T-helper 9 cell (primary cell): ENCODE measurements at places on chromosomes 12 and 14.

DNA sequence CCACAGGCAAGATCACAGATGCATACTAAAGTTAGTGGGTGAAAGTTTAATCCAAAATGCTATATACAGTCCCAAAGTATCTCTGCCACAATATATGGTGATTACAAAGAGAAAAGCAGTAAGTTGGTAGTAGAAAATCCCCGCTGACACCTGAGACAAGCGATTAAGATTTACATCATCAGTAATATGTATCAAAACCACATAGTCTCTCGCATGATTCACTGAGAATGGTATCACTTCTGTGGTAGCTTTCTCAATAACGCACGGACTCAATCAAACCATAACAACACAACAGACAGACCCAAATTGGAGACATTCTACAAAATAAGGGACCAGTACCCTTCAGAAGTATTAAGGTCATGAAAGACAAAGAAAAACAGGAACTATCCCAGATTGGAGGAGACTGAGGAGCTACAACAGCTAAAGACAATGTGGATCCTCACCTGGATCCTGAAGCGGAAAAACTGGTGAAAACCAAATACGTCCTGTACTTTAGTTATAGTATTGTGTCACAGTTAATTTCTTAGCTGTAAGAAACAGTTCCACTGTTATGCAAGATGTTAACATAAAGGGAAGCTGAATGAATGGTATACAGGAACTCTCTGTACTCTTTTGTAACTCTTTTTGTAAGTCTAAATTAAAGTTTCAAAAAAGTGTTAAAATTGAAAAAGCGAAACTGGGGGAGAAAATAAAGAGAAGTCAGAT, 51.0 kb downstream of the SPTLC2 start:
- DNase-seq = no peak

DNA sequence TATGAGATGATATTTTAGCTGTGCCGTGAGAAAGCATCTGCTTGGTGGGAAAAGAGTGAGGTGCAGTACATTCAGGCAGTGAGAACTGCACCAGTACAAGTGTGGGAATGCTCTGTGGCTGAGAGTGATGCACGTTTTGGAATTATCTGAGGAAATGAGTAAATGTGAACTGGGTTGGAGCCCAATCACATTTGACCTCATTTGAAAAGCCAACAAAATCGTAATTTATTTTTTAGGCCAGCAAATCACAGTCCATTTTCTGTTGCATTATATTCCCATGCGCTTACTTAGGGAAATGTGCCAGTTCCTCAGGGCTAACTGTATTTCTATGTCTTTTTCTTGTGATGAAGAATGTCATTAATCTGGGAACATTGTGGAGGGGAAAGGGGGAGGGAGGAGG, 77.3 kb downstream of the SNAPC1 start:
- DNase-seq = no peak

DNA sequence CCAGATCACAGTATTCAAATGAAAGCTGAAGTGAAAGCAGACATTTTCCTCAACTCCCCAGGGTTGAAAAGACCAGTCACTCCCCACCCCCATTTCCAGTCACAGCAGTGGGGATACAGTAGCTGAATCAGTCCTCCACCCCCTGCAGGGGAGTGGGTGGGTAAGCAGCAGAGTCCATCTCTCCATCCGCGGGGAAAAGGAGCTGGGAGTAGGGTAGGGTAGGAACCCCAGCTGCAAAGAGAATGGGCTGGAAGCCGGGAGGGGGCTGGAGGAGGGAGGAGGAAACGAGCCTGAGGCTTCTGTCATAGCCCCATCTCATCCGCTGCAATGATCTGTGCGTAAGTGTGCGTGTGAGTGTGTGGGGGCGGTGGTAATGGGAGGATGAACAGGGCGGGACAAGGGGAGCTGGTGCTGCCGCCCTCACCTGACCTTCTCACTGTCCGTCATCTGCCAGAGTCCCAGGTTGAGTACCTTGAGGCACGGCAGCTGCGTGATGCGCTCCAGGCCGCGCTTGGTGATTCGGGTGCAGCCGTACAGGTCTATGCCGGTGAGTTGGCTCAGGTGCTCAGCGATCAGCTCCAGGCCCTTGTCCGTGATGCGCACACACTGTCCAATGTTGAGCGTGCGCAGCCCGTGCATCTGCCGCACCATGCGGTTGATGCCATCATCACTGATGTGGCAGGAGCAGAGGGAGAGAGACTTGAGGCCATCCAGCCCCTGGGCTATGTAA, 1.8 kb downstream of the FBXL14 start:
- peak; percentile 41 for DNase-seq

DNA sequence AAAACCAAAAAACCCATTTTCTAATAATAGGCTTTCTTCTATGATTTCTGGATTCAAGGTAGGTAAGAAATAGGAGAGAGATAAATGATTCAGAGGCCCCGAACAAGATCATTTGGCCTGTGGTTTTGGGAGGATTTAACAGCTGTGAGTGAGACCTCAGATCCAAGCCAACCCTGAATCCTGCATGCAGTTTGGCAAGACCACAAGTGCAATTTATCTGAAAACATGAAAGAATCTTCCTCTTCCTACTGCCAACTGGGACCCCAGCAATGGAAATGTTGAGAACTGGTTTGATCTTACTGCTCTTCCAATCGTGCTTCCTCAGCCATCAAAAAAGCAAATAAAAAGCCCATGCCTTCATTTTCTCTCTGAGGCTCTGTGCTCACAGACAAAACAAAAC, 519.7 kb upstream of the TBX3 start:
- DNase-seq = no peak

GRCh38 chr14:65277580-65278270, 134.8 kb upstream of the FUT8 start:
- DNase-seq = no peak

DNA sequence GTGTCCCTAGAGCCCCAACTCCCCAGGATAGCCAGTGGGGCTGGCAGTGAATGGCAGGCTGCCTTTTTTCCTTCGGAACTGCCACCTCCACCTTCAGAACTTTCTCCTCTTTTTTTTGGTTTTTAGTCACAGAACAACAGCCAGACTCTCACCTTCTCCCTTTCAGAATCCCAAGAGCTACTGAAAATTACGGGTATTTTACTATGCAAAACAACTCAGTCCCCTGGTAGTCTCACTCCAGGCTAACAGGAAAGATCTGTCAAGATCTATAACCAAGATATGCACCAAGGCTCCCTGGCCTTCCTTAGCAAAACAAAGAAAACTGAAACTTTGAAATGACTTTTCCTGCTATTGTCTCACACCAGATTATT, 12.5 kb downstream of the PLEKHG6 start:
- no peak for DNase-seq

DNA sequence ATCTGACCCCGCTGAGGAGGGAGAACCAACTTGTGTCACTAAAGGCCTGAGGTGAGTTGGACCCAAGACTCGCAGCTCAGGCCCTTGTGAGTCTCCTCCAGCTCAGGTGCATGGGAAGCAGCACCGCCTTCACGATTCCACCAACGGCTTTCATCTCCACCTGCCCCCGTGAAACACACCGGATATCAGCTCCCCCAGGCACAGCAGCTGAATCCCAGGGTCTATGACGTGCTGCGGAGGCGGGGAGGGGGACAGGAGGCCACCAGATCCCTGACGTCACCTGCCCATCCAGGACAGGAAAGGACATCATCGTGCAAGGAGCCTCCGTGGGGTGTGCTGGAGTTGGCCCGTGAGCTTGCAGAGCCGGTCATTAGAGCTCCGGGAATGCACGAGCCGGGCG, 18.5 kb upstream of the SFSWAP start:
- DNase-seq = no peak

DNA sequence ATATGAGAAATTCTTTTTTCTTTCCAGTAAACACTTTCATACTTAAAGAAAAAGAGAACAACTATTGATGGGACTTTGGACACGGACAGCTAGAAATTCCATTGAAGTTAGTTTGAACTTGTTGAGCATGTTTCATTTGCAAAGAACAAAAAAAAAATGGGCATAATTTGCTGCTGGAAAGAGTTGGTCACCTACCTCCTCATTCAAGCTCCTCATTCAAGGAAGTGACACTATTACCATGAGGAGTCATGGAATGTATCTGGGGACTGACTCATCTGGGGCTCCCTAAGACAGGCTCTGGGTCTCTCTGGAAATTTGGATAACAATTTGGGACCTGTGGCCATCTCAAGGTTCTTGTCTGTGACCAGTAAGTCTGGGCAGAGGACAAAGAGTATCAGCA, 50.4 kb downstream of the KICS2 start:
- DNase-seq = no peak

DNA sequence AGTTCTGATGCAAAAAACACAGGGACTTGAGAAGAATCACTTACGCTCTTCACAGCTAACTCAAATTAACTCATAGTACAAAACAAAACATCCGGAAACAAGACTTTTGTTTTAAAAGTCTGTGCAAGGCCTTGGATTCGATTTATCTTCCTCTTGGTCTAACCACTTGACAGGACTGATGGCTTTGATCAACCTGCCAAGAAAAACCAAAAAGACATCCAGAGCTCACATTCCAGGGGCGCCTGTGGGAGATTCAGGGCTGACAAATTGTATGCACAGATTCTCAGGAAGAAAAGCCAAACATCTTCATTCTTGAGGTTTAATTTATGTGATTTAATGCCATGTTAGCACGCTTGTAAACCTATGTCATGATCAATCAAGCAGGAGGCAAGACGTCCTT, 129.1 kb upstream of the TMCC3 start:
- DNase-seq = no peak

DNA sequence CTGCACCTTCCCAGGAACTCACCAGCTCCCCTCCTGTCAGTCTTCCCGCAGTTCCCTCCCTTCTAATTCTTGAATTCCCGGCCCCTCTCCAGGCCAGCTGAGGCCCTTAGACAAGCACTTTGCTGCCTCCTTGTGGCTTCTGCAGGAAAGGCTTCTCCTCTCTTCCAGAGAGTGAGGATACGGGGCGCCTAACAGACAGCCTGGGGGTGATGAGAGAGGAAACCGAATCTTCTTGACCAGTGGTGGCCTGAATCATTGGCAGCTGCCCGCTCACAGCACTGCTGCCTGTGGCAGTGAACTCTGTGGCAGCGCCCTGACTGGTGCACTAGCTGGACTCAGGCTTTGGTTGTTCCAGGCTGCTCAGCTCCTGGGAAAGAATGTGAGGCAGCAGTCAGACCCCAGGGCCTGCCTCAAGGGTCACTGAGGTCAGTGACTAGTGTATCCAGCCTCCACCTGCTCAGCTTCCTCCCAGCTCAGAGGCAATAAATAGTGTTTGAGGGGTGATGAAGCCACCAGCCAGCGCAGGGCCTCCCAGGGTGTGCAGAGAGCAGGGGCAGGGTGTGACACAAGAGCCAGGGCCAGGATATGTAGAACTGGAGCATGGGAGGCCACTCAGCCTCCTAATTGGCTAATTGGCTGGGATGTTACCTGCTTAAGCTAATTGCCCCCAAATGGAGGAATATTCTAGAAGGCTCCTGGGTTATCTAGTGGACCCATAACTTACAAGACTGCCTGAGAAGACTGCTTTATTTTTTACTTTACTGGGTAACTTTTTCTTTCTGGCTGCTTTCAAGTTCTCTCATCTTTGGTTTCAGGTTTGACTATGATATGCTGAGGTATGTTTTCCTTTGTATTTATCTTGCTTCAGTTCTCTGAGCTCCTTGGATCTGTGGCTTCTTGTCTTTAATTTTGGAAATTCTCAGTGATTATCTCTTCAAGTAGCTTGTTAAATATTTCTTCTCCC, 12.9 kb upstream of the MCRS1 start:
- DNase-seq = peak; percentile 40

GRCh38 chr12:67747869-67748742, 99.6 kb downstream of the DYRK2 start:
- no peak for DNase-seq

- DNase-seq = no peak
Observed at GRCh38 chr12:14558473-14558959, 9.2 kb downstream of the PLBD1 start.

DNA sequence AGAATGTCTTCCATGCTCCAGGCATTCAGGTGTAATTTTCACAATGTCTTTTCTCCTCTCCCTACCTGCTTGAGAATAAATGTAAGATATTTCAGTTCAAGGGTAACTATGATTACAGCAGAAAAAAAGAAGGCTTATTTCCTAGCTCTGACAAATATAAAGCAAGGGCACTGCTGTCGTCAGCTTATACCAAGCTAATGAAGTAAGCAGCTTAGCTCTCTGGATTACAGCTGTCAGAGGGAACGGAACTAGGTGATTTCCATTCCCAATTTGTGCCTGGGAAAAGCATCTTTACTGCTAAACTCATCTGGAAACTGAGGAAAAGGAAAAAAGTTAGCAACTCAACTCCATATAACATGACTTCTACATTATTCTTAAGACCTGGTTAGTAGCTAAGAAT, 56.5 kb downstream of the ZFYVE26 start:
- DNase-seq = no peak

- DNase-seq = no peak
Observed at GRCh38 chr14:85125291-85125670, 404.7 kb upstream of the FLRT2 start.

DNA sequence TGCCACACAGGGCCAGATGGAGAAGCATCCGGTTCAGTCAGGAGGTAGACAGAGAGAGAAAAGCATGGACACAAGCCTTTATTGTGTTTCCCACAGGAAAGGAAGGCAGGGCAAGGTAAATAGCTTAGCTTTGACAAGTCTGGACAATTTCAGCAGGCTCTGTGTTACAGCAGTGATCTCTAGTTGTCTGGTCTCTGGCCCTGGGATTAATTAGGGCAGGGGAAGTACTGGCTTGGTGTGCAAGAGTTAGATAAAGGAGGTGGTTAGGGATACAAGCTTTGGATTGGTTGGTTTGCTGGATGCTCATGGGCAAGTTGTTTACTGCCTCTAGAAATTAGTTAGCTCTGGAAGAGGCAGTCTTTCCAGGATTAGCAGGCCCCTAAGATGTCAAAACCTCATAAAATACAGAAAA, 15.1 kb upstream of the NGDN start:
- DNase-seq = no peak

GRCh38 chr14:54947230-54947629, 44.6 kb upstream of the GCH1 start:
- DNase-seq = no peak

DNA sequence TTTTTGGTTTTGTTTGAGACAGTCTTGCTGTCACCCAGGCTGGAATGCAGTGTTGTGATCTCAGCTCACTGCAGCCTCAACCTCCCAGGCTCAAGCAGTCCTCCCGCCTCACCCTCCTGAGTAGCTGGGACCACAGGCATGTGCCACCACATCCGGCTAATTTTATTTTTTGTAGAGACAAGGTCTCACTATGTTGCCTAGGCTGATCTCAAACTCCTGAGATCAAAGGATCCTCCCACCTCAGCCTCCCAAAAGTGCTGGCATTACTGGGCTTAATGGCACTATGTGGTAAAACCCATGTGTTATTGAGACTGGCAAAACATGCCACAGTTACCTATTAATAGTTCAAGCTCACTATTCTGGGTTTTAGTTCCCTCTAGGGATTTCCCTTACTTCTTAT, 51.2 kb upstream of the KCNH3 start:
- DNase-seq = no peak

GRCh38 chr12:65539023-65539422, 260.5 kb downstream of the MSRB3 start:
- no peak for DNase-seq
